Stimulated activated CD4-positive, alpha-beta T cell treated with anti-CD3 and anti-CD28 coated beads, Interleukin-4, amount 100 ng/mL, for 24 hours (primary cell): ENCODE measurements at places on chromosomes 5 and 9.

DNA sequence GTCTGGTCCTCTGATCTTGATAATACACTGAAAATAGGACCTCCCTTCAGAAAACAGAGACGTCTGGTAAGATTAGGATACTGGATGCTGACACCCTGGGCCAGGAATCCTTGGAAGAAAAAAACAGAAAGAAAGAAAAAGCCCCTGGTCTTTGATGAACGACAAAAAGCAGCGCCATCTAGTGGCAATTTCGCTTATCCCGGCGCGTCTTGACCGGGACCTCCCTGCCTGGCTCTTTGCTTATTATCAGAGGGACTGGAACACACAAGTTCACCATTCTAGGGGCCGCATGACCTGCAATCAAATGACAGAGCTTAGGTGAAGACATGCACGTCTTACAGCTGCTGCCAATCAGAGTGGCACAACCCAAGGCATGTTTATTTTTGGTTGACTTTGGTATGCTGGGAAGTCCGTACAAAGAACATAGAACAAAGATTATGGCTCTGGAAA is 114.9 kb upstream of the NFIB start:
- DNase-seq = peak; percentile 36

DNA sequence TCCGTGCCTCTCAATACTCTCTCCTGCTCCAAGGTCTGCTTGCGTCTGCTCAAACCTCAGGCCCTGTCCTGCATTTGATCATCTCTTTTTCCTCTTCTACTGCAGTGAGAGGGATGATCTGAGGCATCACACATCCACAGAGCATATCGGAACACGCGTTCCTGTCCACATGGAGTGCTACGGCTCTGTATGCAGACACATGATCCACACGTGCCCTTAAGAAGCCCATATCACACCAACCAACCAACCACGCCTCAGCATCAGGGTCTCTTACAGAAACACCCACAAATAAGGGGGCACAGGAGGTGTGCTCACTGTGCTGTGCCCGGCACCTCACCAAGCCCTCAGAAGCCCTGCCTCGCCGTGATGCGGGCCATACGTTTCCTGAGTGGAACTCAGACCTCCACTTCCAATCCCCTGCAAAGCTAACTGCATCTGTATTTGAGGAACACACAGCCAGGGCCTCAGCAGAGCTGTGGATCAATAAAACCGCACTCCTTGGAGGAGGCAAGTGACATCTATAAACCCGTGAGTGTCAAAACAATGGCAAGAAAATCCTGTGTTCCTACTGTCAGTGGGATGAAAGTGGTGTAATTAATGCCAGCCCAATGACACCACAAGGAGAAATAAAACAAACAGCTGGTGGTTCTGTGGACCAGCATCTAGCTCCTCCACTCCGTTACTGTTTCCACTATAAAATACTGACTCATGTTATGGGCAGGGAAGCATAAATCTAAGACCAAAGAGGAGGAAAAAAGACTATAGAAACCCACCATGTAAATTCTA is 40.4 kb downstream of the AK8 start:
- no peak for DNase-seq

- DNase-seq = no peak
Measured at GRCh38 chr5:154053468-154053867, 14.7 kb downstream of the MFAP3 start.

DNA sequence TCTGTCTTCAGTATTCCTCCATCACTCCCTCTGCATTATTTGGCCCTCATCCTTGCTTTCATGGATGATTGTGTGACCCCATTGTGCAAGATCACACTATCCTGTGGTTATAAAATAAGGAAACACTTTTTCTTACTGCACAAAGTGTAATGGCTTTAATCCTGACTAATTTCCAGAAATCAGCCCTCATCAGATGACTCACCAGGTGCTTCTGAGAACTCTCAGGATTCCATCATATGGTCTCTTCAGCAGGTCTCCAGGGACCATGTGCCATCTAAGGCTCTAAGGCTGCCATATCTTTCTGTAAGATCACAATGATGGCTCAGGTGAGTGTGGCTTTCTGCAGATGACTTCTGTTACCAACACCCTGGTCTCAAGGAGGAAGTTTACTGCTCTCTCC is 27.3 kb upstream of the FER start:
- DNase-seq = no peak

GRCh38 chr5:54663866-54664265 is 146.3 kb downstream of the SNX18 start:
- DNase-seq = no peak

DNA sequence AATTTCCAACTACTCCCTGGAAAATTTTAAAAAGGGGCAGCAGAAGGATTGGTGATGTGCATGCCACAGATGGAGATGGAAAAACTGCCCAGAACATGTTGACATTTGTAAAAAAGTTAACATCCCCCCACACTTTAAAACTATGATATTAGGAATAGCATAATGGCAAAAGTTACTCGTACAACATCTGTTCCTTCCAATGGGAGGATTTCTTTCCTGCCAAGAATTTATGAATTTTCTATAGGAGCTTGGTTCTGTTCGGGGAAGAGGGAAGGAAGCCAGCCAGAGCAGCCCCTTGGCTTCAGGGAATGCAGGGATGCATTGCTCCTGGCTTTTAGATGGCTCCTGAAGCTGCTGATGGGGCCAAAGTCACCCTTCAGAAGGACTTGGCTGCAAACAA is 22.7 kb downstream of the KLF4 start:
- no peak for DNase-seq

DNA sequence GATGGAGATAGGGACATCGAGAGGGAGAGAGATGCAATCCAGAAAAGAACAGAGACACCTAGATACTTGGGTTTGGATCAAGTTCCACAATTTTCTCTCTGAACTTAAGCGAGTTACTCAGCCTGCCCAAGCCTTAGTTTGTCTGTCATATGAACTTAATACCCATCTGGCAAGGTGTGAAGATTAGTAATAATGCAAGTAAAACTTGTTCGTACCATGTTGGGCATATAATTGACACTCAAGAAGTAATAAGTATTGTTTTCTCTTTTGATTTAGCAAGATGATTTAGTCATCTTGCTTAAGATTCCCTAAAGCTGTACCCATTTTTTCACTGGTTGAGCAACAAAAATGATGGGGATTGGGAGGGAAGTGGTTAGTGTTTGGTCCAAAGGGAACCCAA is 7.5 kb downstream of the RABGAP1 start:
- no peak for DNase-seq

DNA sequence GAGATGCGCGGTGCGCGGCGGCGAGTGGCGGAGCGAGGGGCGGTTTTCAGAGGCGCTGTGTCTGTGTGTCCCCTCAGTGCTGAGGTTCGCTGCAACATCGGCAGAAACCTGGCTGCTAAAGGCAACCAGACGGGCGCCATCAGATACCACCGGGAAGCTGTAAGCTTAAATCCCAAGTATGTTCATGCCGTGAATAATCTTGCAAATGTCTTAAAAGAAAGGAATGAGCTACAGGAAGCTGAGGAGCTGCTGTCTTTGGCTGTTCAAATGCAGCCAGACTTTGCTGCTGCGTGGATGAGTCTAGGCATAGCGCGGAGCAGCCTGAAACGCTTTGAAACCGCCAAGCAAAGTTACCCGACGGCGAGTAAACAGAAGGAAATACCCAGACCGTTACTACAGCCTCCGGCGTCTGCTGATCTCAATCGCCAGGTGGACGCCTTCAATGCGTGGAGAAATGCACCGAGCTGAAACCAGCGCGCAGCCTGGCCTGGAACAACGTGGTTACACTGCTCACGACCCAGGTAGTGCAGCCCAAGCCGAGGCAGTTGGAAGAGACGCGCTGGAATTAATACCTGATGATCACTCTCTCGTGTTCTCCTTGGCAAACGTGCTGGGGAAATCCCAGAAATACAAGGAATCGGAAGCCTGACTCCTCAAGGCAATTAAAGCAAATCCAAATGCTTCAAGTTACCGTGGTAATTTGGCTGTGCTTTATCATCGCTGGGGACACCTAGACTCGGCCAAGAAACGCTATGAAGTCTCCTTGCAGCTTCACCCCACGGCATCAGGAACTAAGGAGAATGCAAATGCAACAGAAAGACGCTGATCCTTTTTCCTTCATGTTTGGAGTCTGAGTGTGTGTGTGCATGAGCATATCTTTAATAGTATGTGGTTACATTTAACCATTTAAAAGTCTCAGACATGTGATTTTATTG is 15.9 kb downstream of the OR2V1 start:
- DNase-seq = no peak

- no peak for DNase-seq
Measured at GRCh38 chr5:41057231-41057630, 13.9 kb downstream of the MROH2B start.

DNA sequence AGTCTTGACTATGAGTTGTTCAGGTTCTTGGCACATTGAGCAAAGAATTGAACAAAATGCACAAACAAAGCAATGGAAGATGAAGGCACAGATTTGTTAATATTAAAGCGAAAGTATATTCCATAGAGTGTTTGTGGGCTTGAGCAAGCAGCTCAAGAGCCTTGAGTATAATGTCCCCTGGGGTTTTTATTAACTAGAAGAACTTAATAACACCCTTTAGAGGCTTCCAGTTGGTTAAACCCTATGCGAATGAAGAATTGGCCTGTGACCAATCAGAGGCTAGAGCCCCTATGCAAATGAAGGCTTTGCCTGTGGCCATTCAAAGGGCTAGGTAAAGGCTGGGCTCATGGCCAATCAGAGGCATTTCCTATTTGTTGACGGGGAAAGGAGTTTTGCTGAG is 135.3 kb upstream of the IL12B start:
- DNase-seq = no peak
